ENCODE measurements at places on chromosomes 7 and 10.
A peak's percentile ranks its signal among the peaks of the same experiment; 100 is the strongest.

- no peak for DNase-seq
Observed at GRCh38 chr7:79984210-79984609, 150.4 kb upstream of the GNAI1 start.

- no peak for DNase-seq
Observed at GRCh38 chr10:24241536-24242040, 32.6 kb downstream of the KIAA1217 start.

DNA sequence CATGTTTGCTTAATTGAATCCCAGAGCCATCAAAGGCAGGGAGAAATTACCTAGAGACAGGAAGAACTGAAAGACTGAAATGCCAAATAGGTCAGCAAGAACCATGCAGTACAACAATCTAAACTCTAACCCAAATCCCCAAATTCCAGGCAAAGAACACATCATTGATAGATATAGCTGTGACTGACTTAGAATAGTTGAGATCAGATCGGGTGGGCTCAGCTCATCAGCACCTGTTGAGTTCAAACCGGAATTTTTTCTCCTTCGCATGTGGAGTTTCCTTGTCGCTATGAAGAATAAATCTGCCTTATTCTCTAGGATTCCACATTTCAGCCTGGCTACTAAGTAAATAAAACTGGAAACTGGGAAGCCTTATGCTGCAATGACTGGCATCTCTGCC is 1.4 kb downstream of the ANKMY2 start:
- no peak for DNase-seq

- DNase-seq = no peak
Observed at GRCh38 chr7:134935701-134936100, 50.6 kb upstream of the AGBL3 start.

- DNase-seq = no peak
Observed at GRCh38 chr7:18727115-18727870, 231.7 kb downstream of the HDAC9 start.

GRCh38 chr7:131302876-131303707 is 24.6 kb upstream of the MKLN1 start:
- DNase-seq = peak; percentile 23

DNA sequence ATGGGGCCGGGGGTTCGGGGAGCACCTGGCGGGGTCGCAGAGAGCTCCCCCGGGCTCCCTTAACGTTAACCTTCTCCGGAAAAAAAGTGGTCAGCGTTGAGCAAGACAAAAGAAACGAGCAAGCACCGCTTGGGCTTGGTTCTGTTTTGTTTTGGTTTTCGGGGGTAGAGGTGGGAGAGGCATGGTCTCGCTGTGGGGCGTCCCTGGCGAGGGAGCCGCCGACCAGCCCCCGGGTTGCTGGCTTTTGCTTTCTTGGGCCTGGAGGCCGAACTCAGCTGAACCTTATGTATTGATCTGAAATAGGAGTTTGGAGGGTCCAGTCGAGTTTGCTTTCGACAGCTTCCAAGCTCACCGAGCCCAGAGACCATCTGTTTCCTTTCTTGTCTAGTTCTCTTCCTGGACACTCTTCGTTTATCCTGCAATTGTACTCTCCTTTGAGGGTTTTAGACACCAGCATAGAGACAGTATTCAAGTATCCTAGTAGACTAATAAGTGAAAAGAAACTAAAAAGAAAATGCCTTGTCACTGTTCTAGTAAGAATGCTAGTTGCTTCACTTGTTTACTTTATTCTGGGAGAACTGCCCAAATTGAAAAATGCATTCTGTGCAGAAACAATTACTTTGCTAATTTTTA is 980 bp downstream of the FHIP2A start:
- no peak for DNase-seq

GRCh38 chr7:157475601-157476000 is 138.8 kb downstream of the DNAJB6 start:
- DNase-seq = no peak

- no peak for DNase-seq
Observed at GRCh38 chr10:62278441-62278910, 9.8 kb upstream of the RTKN2 start.

GRCh38 chr7:73682745-73683055 is 553 bp downstream of the DNAJC30 start:
- DNase-seq = no peak

- DNase-seq = no peak
Observed at GRCh38 chr7:141280100-141280499, 206.2 kb downstream of the TMEM178B start.

GRCh38 chr10:131213741-131214505 is 97.6 kb downstream of the TCERG1L start:
- no peak for DNase-seq

DNA sequence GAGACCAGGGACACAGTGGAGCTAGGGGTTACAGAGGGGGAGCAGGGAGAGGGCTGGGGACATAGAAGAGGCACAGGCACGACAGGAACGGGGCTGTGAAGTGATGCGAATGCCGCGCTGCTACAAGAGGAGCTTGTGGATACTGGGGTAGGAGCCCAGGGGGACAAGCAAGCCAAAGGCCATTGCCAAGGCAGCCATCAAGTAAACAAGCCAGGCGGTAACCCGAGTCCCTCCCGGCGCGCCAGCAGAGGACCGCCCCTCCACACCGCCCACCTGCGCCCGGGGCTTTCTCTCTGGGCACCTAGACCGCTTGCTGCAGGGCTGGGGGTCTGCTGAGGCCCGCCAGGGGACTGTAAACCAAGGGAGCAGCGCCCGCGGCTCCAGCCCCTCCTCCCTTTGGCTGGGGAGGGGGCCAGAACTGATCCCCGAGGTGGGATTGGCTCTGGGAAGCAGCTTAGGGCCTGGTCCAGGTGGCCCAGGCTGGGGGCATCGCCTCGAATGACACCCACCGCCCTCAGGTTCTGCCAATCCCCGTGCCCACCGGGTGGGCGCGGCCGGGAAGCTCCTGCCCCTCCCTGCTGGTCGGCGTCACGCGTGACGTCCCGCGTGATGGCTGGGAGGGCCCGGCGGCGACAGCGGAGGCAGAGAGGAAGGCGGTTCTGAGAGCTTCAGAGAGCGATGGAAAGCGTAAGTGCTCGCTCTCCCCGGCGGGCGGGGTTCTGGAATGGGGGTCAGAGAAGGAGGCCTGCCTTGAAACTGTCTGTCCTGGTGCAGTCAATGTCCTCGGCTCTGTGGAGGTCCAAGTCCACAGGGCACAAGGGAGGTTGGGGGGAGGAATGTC is 982 bp downstream of the SFXN3 start:
- peak; percentile 79 for DNase-seq

GRCh38 chr10:127307338-127307737 is 110.9 kb upstream of the INSYN2A start:
- no peak for DNase-seq

All from central memory CD4-positive, alpha-beta T cell (primary cell).